Suprapubic skin (tissue), 4 donors: ENCODE measurements at places on chromosomes 11 and 22.

- DNase-seq, result no peak
Observed at GRCh38 chr22:35883031-35883620, 145.5 kb downstream of the RBFOX2 start.

- DNase-seq, result no peak
Observed at GRCh38 chr11:1574238-1574932, 2.3 kb upstream of the DUSP8 start.

DNA sequence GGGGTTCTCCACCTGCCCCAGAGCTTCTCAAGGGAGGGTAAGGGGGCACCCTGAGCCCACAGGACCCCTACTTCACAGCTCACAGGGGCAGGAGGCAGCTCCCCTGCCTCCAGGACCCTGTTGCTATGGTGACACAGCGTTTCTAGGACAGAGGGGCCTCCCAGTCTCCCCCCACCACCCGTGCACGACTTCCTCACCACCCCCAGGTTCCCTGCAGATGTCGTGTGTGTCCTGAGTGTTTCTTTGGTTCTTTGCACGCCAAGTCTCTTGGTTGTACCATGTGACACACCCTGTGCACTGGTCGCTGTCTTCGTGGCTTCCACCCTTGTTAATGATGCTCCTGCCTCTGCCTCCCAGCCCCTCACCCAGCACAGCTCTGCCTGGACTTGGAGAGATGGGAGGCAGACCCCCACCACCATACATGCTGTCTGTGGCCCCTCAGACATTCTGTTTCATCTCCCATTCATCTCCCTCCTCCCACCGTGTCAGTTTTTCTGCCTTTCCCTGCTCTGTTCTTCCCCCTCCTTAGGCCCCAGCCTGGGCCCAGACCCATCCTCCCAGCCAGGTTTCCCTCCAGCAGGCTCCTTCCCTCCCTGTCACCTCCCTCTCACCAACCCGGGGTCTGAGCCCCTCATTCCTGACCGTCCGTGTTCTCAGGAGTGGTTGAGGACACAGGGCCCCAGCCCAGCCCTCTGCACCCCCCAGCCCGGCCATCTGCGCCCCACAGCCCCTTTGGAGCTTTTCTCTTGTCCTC, 24.5 kb upstream of the RAB1B start:
- DNase-seq, result no peak

DNA sequence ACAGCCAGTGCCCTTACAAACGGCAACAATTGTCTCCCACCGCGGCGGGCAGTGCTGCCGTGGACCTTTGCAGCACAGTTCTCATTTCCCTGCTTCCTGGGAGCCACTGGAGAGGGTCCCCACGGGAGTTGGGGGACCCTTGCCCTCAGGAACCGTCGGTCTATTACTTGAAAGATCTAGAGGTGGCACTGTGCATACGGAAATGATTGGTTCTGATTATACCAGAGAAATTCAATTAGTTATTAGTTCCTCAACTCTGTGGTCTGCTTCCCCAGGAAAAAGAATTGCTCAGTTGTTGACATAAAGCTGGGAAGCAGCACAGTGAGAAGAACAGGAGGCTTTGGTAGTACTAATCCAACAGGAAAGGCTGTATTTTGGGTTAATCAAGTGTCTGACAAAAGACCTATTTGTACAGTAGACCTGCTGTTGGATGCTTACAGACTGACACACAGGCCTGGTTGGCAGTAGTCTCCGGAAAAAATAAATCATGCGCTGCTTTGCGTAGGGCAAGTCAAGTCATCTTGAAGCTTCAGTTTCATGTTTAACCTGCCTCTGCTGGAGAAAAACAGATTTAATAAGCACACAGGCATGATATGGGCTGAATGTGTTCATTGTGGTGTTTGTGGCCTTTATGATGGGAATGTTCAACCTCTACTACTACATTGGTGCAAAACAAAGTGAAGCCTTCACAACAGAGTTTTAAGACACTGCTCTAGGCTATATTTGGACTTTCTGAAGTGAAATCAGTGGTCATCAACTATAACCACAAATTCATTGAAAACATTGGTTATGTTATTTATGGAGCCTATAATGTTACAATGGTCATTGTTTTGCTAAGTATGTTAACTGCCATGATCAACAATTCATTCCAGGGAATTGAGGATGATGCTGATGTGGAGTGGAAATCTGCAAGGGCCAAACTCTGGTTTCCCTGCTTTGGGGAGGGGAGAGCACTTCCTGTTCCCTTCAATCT, 54.6 kb upstream of the SC5D start:
- DNase-seq, result no peak

- no peak for DNase-seq
Observed at GRCh38 chr11:100776212-100776896, 89.3 kb downstream of the ARHGAP42 start.

DNA sequence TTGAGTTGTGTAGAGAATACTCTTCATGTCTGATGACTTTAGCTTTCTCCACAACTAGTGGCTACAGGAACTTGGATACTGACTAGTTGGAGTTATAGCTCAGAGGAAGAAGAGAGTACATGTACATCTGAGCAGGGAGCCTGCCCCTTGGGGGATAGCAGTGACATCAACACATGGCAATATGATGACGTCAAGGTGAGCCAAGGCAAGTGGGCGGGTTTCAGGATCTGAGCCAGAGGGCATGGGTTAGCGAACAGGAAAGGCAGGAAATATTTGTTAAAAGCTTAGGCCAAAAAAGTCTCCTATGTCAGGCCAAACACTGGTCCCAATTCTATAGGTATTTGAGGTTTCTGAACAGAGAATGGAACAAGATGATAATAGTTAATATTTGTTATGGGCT, 42.0 kb upstream of the HORMAD2 start:
- DNase-seq, result no peak

- no peak for DNase-seq
Observed at GRCh38 chr11:70230151-70230839, 27.2 kb downstream of the FADD start.

GRCh38 chr22:21025266-21025665, 7.1 kb downstream of the SLC7A4 start:
- DNase-seq, result no peak

DNA sequence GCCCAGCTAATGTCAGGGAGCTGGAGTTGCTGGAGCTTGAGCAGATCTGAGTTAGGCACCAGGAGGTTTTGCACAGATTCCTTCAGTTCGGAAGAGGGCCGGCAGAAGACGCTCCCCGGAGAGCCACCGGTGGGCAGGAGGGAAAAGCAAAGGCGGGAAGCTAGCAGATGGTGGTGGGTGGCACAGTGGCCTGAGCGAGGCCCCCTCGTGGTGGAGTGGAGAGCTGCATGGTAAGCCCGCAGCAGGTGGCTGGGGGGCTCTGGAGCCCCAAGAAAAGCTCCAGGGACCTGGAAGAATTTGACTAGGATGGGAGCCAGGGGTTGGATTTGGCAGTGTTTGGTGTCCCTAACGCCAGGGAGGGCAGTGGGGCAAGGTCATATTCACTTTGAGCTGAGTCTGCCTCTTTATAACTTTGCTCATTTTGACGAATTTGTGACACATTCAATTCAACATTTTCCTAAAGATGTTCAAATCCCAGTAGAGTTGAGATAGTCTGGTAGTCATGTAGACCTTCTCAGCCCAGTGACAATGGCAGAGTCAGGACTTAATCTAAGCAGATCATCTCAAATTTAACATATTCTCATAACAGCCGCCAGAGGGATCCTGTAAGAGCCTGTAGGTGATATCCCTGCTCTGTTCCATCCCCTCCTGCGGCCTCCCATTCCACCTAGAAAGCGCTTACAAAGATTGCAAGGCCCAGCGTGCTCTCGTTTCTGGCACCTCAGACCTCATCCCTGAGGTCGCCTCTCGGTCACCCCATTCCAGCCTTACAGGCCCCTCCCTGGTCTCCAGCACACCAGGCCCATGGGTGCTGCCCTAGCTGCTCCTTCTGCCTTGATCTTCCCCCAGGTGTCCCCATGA, 57.9 kb downstream of the TRIM29 start:
- DNase-seq, result no peak

DNA sequence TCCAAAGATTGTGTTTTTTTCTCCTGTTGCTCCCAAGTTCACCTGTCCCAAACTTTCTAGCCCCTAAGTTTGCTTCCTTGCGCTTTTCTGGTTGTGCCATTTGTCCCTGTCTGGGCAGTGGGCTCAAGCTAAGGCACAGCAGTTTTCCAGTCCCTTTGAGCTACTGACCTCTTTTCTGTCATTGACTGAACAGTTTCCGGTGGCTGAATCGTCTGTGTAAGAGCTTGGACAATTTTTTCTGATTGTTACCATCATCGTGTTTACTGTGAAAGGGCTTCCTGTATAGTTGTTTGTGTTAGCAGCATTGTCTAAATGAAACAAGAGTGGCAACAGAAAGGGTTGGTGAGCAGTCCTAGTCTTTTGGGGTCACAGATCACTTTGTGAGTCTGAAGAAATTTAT, 49.8 kb downstream of the BMAL1 start:
- DNase-seq, result no peak

DNA sequence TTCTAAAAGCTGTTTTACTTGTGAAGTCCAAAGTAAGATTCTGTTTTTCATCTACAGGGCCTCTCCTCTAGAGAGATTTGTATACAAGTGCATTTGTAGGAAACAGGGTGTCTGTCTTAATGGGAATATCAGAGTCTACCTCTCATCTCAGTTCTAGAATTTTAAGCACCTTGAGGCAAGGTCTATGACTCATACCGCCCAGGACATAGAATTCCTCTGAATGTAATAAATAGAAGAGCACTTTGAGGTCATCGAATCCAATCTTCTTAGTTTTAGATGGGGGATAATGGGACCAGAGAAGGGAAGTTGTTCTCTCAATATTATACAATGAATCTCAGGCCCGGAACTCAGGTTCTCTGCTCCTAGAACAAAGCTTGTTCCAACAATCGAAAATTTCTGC, 101.8 kb upstream of the TIMP3 start:
- DNase-seq, result no peak

DNA sequence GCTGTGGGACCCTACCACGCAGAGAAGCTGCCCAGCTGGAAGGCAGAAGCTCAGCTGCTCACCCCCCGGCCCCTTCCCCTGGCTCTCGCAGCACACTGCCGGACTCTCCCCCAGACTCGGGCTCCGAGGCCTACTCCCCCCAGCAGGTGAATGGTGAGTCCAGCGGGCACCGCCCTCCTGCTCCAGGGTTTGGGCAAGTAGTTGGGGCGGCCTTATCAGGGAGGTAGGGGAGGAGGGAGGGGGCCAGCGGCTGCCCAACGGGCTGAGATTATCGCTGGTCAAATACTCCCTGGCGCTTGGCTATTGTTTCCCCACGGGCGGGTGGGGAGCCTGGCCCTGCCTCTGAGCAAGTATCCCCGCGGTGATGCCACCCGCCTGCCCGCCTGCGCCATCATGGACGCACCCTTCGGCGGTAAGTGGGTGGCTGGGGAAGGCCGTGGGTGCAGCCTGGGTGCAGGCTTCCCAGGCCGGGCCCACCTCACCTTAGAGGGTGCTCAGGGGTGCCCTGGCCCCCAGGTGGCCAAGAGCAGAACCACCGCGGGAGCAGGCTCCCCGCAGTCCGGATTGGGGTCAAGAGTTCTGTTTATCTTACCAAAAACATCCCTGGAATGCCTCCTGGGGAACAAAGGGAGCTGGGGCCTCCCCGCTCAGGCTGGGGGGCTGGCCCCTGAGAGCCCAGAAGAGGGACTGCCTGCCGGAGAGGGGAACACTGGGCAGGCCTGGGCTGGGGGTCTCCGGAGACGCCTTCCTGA, 16.9 kb downstream of the MYRF start:
- no peak for DNase-seq

DNA sequence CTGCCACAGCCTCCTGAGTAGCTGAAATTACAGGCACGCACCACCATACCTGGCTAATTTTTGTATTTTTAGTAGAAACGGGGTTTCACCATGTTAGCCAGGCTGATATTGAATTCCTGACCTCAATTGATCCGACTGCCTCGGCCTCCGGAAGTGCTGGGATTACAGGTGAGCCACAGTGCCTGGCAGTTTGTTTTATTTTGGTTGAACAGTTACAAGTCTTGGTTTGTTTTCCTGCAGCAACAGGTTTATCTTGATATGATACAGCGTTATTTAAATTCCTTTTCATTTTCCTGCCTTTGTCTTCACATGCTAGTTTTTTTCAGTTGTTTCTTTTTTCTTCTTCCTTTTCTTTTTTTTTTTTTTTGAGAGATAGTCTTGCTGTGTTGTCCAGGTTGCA, 4.0 kb upstream of the SLC3A2 start:
- DNase-seq, result no peak

DNA sequence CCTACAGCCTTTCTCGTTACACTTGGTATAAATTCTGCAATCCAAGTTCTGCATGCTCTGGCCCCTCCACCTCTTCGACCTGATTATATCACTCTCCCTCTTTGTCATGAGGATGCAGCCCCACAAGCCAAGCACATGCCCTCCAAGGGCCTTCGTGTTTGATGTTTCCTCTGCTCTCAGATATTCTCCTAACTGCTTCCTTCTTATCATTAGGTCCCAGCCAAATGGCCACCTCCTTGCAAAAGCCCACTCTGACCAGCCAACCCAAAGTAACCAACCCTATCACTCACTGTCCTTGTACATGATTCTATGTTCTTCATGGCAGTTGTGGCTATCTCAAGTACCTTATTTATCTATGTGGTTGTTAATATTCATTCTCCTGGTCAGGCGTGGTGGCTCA, 38.3 kb upstream of the LRRC55 start:
- DNase-seq, result no peak

- no peak for DNase-seq
Observed at GRCh38 chr11:128242451-128242850, 344.9 kb downstream of the ETS1 start.

DNA sequence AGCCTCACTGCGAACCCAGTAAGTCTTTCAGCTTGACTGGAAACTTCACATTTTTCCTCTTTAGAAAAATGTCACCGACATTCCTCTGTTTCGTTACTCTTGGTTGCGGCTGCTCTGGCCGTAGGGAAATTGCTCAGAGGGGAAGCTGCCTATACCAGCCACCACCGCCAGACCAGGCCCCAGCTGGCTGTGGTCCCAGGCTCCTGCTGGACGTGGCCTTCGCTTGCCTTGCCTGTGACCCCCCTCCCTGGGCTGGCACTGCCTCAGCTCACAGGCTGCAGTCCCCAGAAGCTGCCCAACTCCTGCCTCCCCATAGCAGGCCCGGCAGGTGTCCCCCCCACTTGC, 197.8 kb downstream of the MN1 start:
- no peak for DNase-seq

DNA sequence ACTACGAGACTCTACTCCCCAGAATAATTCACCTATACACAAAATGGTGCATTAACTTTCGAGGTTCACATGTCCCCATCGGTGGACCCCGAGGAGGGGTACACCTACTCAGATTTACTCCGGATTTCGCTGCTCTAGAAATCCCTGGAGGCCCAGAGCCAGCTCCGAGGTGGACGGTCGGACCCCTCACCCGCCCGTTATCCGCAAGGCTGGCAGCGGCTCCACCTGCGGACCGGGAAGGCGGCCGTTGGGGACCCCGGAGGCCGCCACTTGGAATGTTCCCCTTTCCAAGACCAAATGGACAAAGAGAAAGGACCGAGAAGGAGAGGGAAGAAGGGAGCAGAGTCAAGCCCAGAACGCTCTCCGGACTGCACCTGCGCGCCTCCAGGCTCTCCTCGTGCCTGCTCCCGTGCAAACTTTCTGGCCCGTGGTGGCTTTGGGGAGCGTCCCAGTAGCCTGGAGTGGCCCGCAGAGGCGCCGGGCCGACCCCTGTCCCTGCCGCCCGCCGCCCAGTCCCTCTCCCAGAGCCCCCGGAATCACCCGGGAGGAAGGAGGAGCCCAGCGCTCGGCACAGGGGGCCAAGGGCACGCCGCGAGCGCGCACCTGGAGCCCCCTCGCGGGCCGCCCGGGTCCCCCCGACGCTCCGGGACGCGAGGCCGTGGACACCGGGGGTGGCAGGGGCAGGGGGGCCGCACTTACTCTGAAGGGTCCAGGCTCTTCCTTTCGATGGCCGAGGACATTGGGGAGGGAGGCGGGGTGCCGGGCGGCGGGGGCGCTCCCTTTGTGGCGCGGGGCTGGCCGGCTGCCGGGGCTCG, 23.0 kb downstream of the LMO2 start:
- DNase-seq, result no peak
